ENCODE measurements at places on chromosomes 16 and 17.

DNA sequence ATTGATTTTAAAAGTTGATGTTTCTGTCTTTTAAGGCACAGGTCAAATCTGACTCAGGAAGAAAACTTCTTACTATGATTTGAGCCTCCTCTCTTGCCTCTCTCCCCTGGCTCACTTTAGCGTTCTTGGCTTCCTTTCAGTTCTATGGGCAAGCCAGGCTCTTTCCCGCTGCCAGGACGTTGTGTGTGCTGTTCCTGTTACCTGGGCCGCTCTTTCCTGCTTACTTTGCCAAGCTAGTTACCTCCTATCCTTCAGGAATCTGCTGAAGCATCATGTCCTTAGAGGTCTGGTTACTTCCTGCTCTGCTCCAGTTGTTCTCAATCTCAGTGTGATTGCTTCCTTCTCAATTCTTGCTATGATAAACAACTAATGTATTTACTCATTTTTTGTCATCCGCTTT, 1108.5 kb upstream of the EEF2KMT start:
- DNase-seq: no peak

GRCh38 chr16:69039333-69039941, 66.0 kb upstream of the HAS3 start:
- DNase-seq: no peak

GRCh38 chr17:31446195-31446967, 54.9 kb downstream of the RAB11FIP4 start:
- no peak for DNase-seq

- peak; percentile 60 for DNase-seq
These were observed 341.7 kb downstream of the C16orf95 start for GRCh38 chr16:86975445-86975844.

DNA sequence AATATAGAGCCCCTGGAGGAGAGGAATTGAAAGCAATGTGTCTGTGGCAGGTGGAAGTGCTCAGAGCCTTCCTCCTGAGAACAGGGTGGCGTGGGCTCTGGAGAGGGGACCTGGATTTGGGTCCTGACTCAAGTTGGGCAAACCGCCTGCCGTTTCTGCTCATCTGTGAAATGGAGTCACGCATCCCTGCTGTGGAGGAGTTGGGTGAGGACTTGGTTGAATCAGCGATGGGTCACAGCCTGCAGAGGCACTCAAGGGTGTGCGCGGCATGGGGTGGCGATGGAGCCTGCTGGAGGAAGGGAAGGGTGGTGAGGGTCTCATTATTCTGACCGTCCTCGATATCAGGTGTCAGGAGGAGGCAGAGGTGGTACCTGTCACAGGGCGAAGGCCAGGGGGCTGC, 3.1 kb downstream of the ADAD2 start:
- no peak for DNase-seq

GRCh38 chr17:31155208-31155810, 60.5 kb downstream of the NF1 start:
- no peak for DNase-seq

DNA sequence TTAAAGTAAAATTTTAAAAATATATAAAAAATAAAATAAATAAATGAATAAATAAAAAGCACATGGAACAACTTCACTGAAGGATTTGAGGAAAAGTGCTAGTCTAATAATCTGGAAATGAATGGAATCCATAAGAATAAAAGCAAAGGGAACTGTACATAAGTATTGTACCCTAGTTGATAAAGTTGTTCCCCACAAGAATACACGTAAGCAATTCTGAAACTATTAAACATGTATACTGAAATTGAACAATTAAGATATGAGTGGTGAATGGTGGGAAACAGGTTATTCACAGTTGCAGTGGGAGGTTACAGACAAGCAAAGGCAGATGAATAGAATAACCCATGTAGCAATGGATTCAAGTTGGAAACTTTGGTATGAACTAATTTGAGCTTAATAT, 853.2 kb upstream of the SOX9 start:
- DNase-seq: no peak

DNA sequence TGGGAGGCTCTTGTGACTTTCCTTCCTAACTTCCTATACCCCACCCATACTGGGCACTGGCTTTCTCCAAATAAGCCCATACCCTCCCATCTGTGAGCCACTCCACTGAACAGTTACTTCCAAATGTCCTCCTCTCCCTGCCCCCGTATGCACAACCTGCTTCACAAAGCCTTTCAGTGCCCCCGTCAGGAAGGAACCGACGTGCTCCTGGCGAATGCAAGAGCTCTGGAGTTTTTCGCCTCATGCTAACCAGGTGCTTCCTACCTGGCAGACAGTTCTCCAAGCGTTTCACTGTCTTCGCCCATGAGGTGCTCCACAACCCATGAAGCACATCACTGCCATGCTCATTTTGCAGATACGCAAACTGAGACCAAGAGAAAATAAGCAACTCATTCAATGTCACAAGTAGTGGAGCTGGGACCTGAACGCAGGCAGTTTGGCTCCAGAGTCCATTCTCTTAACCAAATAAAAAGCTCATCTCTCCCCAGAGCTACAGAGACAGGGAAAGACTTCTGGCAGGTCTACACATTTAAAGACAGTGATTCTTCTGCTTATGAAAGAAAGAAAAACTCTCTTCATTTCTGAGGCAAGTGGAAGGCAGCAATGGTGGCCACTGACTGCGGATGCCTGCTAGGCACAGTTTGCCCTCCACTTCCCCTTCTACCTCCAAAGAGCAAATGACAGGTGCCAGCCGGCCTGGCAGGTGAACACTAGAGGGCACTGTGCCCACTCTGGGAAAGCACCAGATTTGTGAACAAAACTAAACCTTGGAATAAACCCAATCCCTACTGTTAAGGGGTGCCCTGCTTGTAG, 23.8 kb downstream of the SPHK1 start:
- DNase-seq: peak; percentile 52

DNA sequence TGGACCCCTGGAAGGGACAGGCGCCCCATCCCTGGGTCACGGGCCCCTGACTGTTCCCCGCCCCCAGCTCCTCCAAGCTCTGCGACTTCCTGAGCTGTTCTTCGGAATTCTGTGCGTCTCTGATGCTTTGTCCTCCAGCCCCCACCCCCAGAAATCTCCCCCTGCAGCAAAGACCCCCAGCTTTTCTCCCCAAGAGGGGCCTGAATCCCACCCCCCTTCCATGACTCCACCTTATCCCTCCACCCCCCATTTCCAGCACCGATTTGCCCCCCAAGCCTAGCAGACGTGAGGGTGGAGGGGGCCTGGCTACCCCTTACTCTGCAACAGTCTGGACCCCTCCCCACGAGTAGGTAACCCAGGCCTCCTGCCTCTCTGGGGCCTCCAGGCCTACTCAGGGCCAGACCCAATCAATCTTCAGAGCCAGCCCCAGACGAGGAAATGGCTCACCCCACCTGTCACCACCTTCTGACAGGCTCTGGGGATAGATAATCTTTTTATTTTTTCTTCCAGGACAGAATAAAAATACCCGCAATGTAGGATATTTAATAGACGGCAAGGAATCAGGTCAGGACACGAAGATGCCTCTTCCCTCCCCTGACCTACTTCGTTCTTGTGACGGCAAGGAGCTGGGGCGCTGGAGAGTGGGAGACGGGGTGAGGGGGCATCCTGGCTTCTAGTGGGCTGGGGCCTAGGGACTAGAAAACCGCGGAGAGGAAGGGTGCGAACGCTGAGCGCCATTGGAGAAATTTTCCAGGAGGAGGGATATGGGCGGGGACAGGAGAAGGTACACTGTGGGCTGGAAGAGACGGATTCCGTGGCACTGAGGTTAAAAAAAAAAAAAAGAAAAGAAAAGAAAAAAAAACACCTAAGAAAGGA, 744 bp upstream of the PLXDC1 start:
- no peak for DNase-seq

- DNase-seq: no peak
These were observed 3.6 kb downstream of the CD19 start for GRCh38 chr16:28935346-28935745.

GRCh38 chr17:51258756-51259563, 889 bp downstream of the MBTD1 start:
- DNase-seq: peak; percentile 4

GRCh38 chr17:28472871-28473497, 460 bp upstream of the SLC13A2 start:
- no peak for DNase-seq

GRCh38 chr17:4947010-4947410, 1.3 kb downstream of the PFN1 start:
- no peak for DNase-seq

DNA sequence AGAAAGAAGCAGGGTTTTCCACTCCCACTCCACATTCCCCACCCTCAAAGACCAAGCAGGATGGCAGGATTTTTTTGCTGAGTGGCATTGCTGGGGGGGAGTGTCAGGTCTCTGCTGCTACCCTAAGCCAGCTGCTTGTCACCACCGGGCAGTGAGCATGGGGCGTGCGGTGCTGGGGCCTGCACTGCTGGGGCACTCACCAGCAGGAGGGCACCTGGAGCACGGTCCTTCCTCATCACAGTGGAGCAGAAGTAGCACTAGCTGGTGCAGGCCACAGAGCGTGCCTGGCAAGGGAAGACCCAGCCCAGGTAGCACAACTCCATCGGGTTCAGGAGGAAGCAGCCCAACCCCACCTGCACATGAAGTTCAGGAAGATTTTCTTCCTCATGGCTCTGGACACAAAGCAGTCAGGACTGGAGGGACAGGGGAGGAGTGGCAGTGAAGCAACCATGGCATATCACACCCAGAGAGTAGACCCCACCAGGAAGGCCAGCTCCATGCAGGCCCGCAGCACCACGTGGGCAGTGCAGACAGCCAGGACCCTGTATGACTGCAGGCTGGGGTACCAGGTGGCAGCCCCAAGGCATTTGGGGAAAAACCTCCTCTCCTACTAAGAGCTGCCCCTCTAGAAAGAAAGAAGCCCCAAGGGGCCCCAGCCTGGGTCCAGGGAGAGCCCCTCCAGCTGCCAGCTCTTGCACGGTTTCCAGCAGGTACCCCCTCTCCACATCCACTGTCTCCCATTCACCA, 16.7 kb upstream of the MYO18A start:
- no peak for DNase-seq

DNA sequence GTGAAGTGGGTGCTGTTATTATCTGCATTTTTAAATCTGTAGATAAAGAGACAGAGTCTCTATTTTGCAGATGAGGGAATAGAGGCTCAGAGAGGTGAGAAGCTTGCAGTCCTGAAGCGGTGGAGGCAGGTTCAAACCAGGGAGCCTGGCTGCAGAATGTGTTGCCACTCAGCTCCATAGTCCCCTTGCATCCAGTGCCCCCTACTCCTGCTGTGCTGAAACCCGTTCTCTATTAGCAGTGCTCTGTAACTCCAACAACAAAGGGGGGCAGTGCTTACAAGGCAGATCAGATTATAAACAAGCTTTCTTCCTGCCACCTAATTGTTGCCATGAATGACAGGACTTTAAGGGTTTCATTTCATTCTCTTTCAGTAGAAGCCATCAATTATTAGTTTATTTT, 118.1 kb upstream of the CACNG3 start:
- no peak for DNase-seq

DNA sequence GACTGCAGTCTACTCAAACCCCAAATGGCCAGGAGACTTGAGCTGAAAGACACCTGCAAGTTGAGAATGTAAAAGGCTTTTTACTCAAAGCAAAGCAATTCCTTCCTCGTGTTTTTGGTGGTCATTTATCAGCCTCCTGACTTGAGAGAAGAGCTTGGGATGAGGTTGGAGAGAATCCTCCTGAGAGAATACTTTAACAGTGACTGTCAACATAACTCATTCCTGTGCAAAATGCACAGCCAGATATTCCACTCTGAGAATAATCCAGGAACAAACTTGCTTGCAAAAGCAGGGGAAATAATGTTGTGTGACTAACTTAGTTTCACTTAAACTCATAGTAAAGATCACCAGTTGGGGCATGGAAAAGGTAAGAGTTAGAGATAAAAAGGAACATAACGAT, 53.4 kb downstream of the SNTB2 start:
- no peak for DNase-seq

DNA sequence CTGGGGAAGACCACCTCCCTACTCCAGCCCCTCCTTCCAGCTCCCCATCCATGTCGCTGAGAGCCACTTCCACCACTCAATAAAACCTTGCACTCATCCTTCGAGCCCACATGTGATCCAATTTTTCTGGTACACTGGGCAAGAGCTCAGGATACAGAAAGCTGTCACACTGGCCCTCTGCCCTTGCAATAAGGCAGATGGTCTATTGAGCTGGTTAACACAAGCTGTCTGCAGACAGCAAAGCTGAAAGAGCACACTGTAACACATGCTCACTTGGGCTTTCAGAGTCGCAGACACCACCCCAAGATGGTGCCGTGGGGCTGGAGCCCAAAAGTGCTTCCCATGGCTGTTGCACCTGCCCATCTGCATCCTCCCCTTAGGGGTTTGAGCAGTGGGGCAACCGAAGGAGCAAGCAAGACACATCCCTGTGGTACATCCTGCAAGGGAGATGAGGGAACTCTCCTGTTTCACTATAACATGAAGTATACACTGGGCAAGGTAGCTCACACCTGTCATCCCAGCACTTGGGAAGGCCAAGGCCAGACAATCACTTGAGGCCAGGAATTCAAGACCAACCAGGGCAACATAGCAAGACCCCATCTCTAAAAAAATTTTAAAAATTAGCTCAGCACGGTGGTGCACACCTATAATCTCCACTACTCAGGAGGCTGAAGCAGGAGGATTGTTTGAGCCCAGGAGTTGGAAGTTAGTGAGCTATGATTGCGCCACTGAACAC, 52.8 kb upstream of the C17orf78 start:
- DNase-seq: no peak

DNA sequence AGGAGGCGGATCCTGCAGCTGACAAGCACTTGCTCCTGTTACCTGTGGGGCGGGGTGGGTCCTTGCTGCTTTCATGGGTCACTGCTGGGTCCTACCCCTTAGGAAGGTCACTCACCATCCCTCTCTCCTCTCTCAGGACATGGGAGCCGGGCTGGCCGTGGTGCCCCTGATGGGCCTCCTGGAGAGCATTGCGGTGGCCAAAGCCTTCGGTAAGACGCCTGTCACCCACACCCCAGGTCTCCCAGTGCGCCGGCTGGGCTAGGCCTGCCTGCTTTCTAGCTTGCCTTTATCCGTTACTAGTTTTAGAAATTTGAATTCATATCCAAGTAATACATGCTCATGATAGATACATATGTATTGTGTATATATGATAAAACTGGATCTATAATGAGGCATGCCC, 17.2 kb downstream of the SLC26A11 start:
- DNase-seq: no peak

GRCh38 chr16:20865420-20866131, 34.6 kb downstream of the DCUN1D3 start:
- peak; percentile 85 for DNase-seq

DNA sequence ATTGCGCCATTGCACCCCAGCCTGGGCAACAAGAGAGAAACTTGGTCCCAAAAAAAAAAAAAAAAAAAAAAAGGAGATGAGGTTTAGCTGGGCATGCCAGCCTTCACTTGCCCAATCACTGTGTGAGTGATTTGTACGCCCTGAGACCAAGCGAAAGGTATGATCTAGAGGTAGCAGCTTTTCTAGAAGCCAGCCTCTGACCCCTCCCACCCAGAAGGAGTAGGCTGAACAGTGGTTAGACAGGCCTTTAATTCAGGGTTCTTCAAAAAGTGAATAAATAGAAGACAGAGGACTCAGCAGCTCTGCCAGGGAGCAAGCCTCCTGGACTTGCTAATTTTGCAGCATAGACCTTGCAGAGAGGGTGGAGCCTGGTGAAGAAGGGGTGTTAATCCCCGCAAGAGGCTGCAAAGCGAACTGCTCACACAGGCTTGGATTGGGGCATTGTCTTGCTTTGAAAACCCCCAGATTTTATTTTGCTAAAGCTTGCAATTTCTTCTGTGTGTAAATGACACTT, 7.1 kb upstream of the CYTH1 start:
- no peak for DNase-seq

Data from mammary epithelial cell (primary cell).